ENCODE measurements at places on chromosomes 7 and 10. TPM values are rescaled to one million over a fixed set of nuclear protein-coding genes. Genes with fewer than 3 reads are reported as not detected.

HGF gene
- not detected for total RNA-seq

DNA sequence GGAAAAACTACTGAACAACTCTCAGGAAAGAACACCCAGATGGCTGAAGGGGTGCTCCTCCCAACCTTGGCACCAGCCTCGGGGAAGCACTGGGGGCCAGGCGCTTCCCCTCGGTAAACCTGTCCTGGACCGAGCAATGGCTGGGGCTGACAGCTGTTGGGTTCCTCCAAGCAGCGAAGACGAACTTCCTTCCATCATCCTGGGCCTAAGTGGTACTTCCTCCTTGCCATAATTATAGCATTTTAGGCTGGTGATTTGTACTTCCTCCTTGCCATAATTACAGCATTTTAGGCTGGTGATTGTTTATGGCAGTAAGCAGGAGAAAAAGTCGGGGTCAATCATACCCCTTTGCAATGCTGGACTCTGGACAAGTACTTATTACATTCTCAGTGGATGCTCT is 69.3 kb downstream of the MYOF start:
- DNase-seq = no peak

LRRC17 gene
- total RNA-seq = 0.34 TPM

HELLS gene
- 27.3 TPM for total RNA-seq

GRCh38 chr10:90592638-90593302 is 265.1 kb downstream of the HTR7 start:
- no peak for DNase-seq

- no peak for DNase-seq
Observed at GRCh38 chr10:29895456-29895855, 163.9 kb downstream of the JCAD start.

DNA sequence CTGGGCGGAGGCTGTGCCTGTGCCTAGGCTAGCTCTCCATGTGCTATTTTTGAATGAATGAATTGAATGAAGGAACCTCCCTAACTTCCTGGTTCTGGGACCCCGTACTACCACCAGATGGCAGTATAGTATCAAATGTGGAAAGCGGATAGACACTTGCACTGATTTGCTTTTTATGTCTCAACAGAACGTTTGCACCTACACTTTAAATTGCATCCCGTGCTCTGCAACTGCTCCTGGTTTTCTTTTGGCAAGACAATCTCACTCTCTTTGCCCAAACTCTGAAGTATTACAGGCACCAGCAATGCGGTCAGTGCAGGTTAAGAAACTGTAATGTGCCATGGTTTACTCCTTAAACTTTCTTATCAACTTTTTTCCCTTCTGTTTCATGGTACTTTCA is 6.5 kb downstream of the FZD8 start:
- no peak for DNase-seq

DNA sequence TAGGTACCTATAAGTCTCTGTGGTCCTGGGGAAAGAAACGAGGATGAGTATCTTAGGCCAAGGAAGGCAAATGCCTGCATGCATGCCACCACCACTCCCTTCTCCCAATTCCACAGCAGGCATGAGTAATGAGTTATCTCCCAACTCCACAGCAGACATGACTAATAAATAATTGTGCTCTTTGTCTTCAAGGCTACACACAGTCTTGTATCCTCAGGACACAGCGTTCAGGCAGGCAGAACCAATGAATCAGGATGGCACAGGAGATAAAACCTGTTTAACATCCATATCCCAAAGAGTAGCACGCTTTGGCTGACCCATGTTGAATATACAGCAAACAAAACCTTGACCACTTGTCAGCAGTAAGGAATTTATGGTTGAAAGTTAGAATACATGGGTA is 229.7 kb upstream of the NFE2L3 start:
- no peak for DNase-seq

SNCG gene
- not detected for total RNA-seq

DNA sequence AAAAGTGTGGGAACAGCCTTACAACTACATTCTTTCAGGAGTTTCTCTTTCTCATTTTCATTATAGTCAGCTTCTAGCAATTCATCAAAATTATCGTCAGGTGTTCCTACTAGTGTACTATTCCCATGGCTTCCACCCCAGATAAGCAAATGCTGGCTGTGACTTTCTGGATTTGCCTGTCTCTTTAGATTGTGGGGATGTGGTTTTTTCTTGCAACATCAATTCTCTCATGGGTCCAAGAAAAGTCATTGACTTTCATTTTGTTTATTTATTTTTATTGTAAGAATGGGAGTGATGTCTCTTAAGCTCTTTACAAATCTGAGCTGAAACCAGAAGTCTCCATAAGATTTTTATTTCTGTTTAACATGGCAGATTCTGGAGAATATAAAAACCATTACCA is 349.7 kb upstream of the SEMA3C start:
- DNase-seq = no peak

ASB15 gene
- not detected for total RNA-seq

NANOS1 gene
- total RNA-seq = 0.15 TPM

BMPER gene
- total RNA-seq = not detected

- no peak for DNase-seq
Observed at GRCh38 chr7:26995666-26996065, 100.1 kb downstream of the HOXA1 start.

ZMIZ1 gene
- 88.2 TPM for total RNA-seq

GRCh38 chr7:4603843-4604231 is 78.3 kb upstream of the FOXK1 start:
- no peak for DNase-seq

ZNF853 gene
- 3.2 TPM for total RNA-seq

GRCh38 chr7:153934629-153935028 is 117.6 kb upstream of the DPP6 start:
- no peak for DNase-seq

Measured in activated B cell treated with CpG ODN at 0.5 μM for 24 hours (primary cell).